Activated naive CD4-positive, alpha-beta T cell treated with anti-CD3 and anti-CD28 coated beads for 36 hours (primary cell): ENCODE measurements at places on chromosomes 7 and 10.

DNA sequence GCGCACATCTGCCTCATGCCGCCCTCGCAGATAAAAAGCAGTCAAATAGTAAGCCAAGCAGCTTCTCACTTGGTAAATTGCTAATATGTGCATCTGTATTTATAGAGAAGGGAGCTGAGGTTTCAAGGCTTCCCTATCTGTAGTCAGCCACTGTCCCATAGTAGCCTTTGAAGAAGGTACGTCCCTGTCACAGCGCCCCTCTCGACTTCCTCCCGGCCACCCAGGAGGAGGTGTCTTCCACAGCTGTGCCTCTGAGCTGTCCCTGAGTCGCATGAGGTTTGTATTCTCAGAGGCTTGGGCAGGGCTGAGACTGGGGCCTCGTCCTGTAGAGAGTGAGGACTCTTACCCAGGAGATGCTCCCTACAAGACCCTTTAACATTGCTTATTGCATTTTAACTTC is 49.0 kb downstream of the SPOCK2 start:
- no peak for DNase-seq

GRCh38 chr7:104960741-104961448 is 53.1 kb upstream of the KMT2E start:
- no peak for DNase-seq

DNA sequence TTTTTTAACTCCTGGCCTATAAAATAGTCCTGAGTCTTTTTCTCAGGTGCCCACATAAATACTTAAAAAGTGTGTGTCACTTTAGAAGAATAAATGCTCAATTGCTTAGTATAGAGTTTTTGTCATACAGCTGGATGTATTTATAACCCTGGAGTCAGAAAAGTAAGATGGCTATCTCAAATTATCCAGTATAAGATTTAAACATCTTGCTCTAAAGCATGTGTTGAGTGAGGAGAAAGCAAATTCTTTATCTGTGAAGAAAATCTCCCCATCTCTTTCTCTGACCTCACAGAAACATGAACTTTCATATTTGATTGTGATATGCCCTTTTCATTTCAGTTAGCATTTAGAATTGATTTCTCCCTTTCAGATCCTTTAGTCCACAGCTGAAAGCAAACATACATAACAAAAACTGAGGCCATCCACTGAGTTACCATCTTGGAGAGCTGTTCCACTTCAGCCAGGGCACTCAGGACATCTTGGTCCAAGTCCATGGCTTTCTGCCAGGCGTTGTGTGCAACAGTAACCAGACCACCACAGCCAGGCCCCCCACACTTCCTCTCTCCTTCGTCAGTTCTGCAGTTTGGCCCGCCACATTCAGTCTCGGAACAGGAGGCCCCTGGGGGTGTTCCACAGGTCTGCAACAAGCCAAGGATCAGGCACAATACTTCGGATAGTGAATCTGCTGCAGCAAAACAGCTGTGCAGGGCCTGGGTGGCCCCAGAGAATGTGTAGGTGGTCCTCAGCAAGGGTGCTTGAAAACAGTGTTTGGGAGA is 40.9 kb downstream of the DLD start:
- no peak for DNase-seq

DNA sequence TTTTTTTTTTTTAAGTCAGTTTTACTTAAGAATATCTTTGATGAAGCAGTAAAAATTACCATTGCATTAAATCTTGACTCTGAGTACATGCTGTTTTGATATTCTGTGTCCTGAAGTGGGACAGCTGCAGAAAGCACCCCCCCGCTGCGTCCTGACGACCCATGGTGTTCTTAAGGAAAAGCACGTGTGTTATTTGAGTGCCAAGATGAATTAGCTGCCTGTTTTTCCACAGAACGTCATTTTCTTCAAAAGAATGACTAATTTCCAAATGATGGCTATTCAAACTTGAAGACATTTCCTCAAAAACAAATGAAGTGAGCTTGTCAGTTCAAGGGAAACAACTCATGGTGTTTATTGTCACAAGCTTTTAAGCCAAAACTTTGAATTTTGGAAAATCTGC is 45.9 kb downstream of the CREM start:
- no peak for DNase-seq

DNA sequence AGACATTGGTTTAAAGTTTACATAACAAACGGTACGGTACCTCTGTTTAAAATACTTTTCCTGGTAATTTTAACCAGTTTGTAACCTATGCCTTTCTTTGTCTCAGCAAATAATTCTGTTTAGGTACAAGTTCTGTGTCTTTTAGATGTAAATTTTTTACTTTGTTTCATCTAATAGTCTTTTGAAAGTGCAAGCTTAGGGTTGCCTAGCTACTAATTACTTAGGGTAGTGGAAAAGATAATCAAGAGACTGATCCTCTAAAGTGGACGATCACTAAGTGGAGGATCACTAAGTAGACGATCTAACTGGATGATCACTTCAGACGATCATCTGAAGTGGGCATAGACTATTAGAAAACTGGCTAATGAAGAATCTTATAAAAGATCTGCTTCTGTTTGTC is 16.1 kb upstream of the FKBP9 start:
- DNase-seq: no peak

DNA sequence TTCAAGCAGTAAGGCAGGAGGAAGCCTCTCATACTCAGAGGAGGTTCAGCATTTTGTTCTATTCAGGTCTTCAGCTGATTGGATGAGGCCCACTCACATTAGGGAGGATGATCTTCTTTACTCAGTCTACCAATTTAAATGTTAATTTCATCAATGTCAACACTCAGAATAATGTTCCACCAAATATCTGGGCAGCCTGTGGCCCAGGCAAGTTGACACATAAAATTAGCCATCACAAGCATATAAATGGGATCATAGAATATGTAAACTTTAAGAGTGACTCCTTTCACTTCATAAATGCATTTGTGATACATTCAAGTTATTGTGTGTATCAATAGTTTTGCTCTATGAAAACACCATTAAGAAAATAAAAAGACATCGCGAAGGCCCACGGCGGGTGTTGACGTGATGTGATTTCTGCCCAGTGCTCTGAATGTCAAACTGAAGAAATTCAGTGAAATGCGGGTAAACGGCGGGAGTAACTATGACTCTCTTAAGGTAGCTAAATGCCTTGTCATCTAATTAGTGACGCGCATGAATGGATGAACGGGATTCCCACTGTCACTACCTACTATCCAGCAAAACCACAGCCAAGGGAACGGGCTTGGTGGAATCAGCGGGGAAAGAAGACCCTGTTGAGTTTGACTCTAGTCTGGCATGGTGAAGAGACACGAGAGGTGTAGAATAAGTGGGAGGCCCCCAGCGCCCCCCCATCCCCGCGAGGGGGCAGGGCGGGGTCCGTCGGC is 536.1 kb upstream of the AUTS2 start:
- DNase-seq: no peak

GRCh38 chr10:72264536-72264935 is 9.2 kb upstream of the DDIT4 start:
- DNase-seq: no peak

DNA sequence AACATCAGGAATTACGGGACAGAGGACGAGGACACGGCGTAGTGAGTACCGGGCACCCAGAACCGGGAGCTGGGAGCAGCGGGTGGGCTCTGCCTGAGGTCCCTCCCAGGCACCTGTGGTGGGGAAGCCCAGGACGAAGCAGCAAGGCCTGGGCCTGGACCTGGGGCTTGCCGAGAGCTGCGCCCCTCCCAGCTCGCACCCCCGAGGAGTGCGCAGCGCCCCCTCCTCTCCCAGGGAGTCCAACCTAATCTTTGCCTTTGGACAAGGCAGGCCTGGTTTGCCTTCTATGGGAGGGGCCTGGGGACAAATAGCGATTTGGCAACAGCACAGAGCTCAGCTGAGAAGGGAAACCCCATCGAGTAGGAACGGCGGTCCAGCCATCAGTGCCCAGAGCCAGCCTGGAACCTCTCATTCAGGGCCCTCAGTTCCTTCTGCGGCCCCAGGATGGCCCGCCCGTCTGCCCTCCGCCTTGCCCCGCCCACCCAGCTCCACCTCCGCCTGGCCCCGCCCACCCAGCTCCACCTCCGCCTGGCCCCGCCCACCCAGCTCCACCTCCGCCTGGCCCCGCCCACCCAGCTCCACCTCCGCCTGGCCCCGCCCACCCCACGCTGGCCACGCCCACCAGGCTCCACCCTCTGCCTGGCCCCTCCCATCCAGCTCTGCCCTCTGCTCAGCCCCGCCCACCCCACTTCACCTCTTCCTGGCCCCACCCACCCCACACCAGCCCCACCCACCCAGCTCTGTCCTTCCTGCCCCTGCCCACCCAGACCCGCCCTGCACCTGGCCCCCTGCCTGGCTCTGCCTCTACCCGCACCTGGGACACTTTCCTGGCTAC is 32.5 kb upstream of the KNDC1 start:
- DNase-seq: peak; percentile 53

GRCh38 chr10:112706577-112706976 is 243.5 kb upstream of the TCF7L2 start:
- DNase-seq: no peak

GRCh38 chr7:135111379-135111778 is 36.5 kb upstream of the TMEM140 start:
- DNase-seq: no peak

DNA sequence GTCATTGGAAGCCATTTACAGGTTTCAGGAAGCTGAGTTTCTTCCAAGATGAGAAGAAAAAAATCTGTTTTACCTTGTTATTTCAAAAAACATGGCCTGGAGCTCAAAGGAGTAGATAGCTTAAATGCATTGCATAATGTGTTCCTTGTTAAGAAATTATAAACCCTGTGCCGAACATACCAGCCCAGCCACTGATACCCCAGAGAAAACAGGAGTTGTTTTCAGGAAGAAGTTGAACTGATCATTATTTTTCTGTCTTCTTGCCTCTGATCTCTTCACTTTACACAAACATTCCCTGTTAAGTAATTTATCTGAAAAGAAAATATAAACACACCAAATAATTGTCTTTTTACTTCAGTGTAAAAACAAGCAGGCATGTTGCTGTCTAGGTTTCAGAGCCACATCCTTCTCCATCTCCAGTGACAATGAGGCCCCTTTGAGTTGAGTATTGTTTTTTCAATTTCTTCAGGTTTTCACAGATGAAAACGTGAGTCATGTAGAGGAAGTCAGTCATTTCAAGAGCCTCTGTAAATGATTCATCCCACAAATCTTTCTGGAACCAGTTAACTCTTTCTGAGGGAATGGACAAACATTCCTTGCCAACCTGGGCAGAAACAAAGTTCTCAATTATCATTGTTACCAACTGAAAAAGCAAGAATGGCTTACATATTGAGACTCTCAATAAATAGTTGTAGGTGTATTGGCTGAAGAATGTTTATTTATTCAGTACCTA is 244.2 kb downstream of the IPMK start:
- no peak for DNase-seq

DNA sequence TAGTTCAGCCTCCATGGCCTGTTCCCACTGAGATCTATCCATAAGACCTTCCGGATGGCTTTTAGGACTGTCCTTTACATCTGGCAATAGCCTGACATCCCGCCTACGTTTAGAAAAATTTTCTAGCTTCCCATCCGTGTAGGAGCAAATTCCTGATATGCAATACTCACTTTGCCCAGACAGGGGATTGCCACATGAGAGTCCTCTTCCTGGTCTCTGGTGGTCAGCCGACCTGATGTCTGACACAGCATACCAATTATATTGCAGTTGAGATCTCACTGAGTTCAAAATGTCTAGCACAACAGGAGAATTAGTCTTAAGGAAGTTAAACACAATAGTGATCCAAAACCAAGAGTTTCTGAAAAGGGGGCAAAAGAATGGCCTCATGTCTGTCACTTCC is 9.4 kb upstream of the ETV1 start:
- no peak for DNase-seq

DNA sequence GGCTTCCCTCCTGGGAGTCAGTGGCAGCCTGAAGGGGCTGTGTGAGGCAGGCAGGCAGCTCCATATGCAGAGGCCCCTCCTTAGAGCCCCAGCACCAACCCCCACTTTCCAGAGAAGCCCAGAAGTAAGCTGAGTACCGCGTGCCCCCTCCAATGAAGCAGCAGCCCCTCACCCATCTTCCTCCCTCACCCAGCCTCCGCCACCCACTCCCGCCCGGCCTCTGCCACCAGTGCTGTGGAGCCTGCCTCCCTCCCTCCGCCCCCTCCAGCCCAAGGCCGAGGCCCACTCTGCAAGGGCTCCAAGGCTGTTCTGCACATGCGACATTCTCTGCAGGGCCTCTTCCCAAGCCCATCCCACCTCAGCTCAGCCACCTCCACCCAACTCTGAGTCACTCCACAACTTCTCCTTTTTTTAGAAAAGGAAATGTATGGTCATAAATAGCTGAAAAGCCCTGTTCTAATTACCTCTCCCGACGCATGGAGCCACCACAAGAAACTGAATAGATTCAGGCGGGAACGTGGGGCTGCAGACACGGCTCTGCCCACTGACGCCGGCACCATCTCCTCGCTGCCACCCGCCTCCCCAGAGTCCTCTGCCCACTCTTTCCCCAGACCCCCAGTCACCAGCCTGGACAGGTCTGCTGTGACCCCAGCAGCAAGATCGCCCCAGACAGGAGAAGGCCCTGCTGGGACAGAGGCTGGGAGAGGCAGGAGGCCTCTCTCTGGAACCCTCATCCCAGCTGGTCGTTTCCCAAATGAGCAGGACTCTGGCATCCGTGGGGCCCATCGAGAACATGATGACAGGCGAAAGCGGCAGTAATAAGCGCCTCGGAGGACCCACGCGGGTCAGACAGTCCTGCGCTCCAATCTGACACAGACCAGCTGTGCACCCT is 213.9 kb downstream of the MAD1L1 start:
- DNase-seq: no peak

DNA sequence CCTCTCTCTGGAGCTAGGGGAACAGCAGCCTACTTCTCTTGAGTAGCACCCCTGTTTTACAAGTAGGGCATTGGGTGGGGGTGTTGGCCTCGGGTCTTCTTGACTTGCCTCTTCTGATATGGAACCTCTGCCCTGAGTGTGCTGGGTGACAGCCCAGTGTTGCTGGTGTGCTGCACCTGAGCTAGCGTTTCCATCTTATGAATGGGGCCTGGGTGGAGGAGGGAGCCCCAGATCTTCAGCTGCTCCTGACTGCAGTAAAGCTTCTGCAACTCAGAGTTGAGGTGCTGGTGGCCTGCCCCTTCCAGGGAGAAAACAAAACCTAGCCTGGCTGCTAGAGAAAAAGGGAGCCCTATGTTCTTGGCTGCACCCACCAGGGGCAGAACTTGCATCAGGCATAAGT is 202.5 kb upstream of the SHH start:
- no peak for DNase-seq

DNA sequence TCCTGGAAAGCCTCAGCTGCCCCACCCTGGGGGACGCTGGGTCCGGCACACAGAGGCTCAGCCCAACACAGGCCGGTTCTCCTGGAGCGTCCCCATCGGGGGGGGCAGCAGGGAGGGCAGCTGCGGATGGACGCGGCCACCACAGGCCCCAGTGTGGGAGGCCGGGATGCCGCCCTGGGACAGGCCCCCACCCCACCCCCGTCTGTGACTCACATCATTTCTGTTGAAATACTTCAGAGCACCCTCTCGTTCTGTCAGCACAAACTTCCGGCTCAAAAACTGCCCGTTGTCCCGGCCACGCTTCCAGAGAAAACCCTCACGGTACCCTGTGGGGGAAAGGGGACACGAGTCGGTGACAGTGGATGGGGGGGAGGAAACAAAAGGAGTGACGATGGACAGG is 28.5 kb downstream of the GET4 start:
- no peak for DNase-seq

GRCh38 chr7:50264908-50265307 is 39.6 kb upstream of the IKZF1 start:
- peak; percentile 71 for DNase-seq
